ENCODE measurements at places on chromosomes 5 and 9. TPM values are rescaled to one million over a fixed set of nuclear protein-coding genes. Genes with fewer than 3 reads are reported as not detected.
A peak's percentile ranks its signal among the peaks of the same experiment; 100 is the strongest.

DNA sequence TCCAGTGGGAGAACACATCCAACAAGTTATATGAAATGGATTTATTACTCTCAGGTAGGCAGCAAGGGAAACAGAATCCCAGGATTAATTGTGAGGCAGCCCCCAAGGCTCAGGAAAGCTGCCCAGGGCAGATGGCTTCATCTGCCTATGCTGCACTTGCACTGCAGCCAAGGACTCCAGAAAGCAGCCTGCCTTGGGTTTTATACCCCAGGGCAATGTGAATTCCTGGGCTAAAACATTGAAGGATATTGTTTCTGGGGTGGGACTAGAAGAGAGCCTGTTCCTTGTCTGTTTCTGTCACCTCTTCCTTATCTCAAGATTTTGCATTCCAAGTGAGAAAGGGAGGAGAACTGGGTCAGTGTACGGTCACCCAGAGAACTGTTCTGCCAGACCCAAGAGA lies 8.8 kb upstream of the CCL27 start:
- DNase-seq, result no peak

- DNase-seq, result no peak
Observed at GRCh38 chr5:39835371-39835770, 410.6 kb upstream of the DAB2 start.

DNA sequence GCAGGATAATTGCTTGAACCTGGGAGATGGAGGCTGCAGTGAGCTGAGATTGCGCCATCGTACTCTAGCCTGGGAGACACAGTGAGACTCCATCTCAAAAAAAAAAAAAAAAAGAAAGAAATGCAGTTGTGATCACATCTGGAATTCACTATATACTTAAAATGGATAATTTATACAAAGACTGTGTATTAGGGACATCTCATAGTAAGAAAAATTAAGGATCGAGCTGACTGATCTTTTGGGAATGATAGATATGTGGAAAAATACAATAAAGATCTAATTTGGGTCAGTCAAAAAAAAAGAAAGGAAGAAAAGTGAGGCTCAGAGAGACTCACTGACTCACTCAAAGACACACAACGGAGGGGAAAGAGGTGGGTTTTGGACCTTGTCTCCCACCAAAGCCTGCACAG lies 73.2 kb upstream of the STXBP1 start:
- no peak for DNase-seq

DNA sequence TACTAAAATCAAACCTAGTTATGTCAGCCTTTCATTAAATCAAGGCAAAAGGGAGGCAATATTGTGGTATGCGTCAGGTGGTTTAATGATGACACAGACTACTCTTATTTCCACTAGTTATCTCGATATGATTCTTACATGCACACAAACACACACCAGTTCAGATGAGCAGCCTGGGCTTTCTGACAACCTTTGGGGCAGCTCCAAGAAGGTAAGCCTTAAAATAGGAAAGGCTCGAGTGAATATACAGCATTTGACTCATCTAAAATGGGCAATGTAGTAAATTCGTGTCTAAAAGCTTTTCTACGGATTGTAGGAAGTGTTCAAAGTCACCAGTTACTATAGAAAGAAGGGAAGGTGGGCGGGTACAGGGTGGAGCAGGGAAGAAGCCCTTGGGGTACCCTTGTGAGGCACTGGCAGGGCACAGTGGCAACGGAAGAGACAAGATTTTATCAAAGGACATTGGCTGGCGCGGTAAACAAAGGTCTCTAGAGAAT lies 1.9 kb downstream of the ANKH start:
- no peak for DNase-seq

DNA sequence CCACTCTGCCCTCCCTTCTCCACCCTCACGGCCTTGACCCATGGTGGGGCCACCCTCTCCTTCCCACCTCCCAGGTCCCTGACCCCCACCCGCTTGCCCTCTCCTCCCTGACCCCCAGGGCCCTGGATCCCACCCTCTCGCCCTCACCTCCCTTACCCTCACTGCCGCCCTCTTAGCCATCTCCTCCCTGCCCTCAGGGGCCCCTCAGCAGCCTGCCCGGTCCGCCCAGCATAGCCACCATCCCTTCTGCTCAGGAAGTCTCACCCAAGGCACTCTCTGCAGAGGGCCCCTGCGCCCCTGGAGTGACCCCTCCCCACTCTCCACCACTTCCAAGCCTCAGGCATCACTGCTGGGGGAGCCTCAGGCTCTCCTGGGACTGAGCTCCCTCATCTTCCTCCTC lies 66.3 kb downstream of the MRPL36 start:
- no peak for DNase-seq

DNA sequence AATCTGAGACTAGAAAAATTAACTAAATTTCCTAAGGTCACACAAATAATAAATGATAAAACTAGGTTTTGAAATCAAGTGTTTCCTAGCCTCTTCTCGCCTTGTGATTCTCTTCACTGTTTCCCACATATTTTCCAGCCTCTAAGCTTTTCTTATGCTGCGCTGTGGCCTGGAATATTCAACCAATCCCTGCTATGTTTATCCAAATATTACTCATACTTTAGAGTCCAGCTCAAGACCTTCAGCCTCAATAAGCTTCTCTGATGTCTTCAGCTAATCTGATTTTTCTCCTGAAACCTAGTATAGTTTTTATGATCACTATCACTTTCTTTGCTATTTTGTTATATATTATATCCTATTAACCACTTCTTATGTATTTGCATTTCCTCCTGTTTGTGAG lies 303.1 kb upstream of the CDH6 start:
- no peak for DNase-seq

DNA sequence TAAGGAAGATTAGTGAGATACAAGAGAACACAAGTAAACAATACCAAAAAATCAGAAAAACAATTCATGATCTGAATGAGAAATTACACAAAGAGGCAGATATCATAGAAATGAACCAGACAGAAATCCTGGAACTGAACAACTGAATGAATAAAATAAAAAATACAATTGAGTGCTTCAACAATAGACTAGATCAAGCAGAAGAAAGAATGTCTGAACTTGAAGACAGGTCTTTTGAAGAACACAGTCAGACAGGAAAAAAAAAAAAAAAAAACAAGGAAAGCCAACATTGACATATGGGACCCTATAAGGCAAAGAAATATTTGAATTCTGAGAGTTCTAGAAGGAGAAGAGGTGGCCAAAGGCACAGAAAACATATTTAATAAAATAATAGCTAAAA lies 115.2 kb downstream of the ZDHHC21 start:
- no peak for DNase-seq

- DNase-seq, result no peak
Observed at GRCh38 chr5:10995891-10996290, 234.9 kb upstream of the DAP start.

GRCh38 chr5:148125641-148126040 lies 42.7 kb upstream of the SPINK14 start:
- DNase-seq, result no peak

DNA sequence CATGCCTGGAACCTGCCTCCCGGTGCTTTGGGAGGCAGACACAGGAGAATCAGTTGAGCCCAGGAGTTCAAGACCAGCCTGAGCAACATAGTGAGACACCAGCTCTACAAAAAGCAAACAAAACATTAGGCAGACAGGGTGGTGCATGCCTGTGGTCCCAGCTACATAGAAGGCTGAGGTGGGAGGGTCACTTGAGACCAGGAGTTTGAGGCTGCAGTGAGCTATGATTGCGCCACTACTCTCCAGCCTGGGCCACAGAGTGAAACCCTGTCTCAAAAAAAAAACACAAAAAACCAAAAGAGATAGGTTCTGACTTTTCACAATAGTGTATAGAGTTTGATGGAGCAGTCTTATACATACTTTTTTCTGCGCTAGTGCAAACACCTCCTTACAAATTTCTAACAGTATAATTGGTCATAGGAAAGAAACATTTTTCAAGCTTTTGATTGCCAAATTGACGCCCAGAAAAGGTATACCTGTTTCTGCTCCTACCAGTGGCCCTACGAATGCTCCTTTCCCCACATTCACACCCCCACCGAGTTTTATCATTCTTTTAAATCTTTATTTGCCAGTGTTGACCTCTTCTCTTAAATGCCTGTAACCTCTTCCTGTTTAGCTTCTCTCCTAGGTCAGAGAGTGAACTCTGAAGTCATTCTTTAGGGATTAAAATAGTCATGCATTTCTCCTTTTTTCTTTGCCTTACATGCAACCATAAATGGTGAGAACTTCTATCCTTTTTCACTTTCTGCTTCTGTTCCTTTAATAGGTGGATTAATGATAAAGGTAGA lies 7.5 kb downstream of the DOCK8 start:
- DNase-seq, result no peak

DNA sequence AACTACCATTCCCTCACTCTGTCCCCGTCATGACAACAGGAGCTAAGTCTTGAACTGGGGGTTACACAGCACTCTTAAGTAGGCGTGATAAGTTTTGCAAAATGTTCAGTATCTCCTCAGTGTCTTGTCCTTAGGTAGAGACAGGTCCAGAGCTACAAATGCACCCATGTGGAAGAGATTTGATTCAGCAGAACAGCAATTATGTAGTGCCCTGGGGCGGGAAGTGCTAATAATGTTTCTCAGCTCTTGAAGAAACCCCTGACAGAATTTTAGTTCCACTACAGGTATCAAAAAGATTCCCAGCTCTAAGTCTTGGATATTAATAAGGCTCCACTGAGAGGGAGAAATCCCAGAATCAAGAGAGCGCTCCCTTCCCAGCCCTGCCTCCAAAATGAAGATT lies 49.6 kb downstream of the DCP2 start:
- DNase-seq, result no peak

GRCh38 chr9:84103651-84104377 lies 123.2 kb downstream of the RMI1 start:
- DNase-seq, result no peak

GRCh38 chr9:5910413-5911057 lies 19.8 kb downstream of the MLANA start:
- no peak for DNase-seq

GRCh38 chr5:62268234-62268633 lies 37.8 kb upstream of the KIF2A start:
- peak; percentile 17 for DNase-seq

DNA sequence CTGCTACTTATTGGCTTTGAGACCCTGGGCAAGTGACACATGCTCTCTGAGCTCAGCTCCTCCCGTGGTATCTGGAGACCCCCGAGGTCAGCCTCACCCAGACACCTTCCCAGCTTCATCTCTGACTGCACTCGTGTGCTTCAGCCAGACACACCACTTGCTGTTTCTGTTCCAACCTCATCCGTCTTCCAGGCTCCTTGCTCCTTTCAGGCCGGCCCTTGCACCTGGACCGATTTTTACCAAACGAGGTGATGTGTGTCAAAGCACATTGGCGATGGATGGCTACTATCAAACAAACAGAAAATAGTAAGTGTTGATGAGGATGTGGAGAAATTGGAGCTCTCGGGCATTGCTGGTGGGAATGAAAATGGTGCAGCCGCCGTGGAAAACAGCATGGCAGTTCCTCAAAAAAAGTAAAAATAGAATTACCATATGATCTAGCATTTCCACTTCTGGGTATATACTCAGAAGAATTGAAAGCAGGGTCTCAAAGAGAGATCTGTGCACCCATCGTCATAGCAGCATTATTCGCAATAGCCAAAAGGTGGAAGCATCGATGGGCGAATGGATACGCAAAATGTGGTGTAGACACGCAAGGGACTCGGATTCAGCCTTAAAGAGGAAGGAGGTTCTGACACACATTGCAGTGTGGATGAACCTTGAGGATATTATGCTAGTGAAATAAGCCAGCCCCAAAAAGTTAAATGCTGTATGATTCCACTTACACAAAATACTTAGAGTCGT lies 96.1 kb upstream of the IER5L start:
- no peak for DNase-seq

DNA sequence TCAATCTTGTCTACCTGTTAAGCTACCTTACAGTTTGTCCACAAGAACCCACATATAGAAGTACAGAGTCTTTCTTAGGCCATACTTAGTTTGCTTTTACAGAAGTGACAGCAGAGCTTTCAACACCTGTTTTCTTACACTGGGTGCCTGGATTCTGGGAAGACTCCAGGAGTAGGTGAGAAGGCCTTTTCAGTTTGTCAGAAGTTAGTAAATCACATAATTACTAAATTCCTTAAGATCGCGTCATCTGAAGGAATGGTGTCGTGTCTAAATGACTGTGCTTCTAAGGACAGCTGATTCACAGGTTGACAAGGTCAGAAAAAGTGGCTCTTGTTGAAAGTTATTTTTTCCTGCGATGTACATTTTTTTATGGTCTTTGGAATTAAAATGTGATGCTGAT lies 97.0 kb upstream of the FAM120A start:
- DNase-seq, result no peak

DNA sequence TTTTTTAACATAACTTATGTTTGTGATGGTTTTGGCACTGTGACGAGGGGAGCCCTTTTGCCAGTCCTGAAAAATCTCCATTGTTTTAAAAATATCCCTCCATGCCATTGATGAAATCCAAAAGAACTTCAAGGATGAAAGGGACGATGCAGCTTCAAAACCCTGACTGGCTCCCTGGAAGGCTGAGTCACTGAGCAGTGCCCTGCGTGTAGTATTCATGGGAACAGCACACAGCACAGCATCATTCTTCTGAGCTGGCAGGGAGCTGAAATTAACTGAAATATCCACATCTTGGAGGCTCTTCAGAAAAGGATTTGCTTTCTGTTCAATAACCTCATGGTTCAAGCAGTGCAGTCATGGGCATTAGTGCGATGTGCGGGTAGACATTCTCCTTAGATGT lies 29.7 kb downstream of the PDE4D start:
- no peak for DNase-seq

GRCh38 chr9:114742947-114743346 lies 61.0 kb upstream of the TEX48 start:
- no peak for DNase-seq

GRCh38 chr5:116859666-116860320 lies 285.2 kb upstream of the SEMA6A start:
- DNase-seq, result no peak

DNA sequence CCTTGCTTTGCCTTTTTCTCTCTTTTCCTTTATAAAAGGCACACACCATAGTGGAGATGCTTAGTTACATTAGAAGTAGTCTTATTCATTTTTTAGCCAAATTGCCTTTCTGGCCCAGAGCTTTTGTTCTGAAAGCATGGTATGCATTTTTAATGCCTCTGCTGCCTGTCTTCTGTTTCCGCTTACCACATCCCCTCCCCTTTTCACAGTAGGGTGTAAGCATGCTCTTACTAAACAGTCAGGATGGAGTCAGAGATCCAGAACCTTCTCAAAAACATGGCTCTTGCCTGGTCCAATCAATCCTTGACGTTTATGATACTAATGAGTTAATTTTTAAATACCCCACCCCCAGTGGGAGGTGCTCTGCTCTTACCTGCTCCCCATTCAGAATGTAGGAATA lies 22.5 kb downstream of the PPP3R2 start:
- no peak for DNase-seq

- no peak for DNase-seq
Observed at GRCh38 chr9:70683841-70684240, 269.4 kb upstream of the KLF9 start.

GRCh38 chr9:99116003-99116411 lies 11.1 kb downstream of the TGFBR1 start:
- no peak for DNase-seq

OR1L1 gene
- not detected for polyA plus RNA-seq

DBH gene
- 2.2 TPM for polyA plus RNA-seq

AIF1L gene
- 39.1 TPM for polyA plus RNA-seq

CDH6 gene
- 10.0 TPM for polyA plus RNA-seq

FABP6 gene
- 7.3 TPM for polyA plus RNA-seq

PCDHB6 gene
- polyA plus RNA-seq, result 3.7 TPM

RASEF gene
- polyA plus RNA-seq, result 9.1 TPM

INSL4 gene
- not detected for polyA plus RNA-seq

WHRN gene
- 11.9 TPM for polyA plus RNA-seq
